Femur (tissue), 1 donor: ENCODE measurements at places on chromosomes 16 and 17.

GRCh38 chr16:8904018-8904430 is 21.9 kb downstream of the LITAFD start:
- DNase-seq, result no peak

DNA sequence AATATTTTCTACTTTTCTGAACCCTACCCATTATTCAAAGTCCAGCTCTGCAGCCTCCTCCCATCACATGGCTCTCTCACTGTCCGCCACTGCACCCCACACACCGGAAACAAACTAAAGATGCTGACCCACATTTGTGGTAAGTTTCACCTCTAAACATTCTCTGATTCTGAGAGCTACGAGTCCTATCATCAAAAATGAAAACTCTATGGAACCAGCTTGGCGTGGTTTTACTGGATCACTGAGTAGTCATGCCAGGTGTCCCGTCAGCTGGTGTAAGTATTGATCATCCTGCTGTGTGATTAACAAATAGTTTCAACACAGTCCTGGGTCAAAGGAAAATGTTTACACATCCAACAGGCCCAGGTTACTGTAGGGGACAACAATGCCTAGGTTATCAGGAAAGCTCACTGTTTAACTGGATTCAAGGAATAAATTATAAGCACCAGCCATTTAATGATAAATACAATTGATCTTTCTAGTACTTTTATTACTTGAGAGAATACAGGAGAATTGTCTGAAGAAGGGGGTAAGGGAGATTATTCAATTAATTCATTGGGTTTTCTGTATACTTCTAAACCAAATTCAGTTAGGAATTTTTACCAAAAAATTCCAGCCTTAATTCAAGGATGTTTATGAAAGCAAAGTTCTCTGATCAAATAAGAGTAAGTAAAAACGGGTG is 33.9 kb downstream of the CYTH1 start:
- no peak for DNase-seq

DNA sequence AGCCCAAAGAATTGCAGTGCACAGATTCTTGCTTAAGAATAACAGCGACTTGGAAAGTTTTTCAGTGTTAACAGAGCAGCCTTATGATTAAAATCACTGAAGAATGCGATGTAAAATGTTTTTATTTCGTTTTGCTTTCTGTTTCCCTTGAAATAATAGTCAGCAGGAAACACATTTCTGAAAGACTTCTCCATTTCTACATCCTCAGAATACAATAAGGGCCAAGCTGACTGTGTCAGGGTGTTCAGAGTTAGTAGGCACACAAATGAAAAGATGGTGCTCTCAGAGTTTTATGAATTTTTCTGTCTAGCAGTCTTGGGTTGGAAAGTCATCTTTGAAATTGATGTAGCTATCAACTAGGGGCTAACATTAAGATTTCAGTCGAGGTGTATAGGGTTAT is 582.9 kb upstream of the RBFOX1 start:
- no peak for DNase-seq

DNA sequence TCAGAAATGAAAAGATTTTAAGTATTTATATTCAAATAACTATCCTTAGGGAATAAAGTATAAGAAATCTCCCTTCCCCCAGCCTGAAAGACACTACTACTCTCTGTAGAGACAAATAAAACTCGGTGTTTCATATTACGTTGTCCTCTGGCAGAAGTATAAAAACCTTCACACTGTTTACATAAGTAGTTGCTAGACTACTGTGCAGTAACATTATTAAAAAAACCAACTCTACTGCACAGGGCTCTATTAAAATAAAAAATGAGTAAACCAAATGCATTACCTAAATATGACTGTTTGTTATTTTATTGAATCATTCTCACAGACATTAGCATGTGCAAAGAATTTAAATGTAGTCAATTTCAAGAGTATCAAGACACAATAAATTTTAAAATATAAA is 67.4 kb downstream of the MED13 start:
- no peak for DNase-seq

DNA sequence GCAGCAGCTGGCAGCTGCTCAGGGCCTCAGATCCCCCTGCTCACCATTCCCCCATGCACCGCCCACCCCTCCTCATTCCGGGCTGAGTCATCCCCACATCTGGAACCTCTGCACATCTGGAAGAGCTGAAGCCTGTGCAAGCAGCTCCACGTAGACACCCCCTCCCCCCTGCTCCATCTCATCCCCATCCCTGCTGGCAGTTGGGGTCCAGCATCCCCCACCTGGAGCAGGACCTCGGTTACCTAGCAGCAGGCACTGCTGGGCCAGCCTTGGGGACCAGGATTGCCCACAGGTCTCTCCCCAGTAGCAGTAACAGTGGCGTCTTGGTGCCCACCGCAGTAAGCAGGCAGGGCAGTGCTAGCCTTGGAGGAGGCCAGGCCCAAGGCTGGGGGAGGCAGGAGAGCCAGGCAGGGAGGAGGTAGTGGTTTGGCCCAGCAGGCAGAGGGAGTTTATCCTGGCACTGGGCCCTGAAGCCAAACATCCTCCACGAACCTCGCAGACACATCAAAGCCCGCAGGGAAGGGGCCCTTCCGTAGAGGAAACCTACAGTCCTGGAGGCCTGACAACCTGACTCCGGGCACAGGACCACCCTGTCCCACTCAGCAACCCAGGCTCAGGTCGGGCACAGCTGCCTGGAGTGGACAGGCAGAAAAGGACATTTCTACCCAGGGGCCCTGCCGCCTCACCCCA is 7.7 kb upstream of the TMEM92 start:
- DNase-seq, result peak; percentile 94

GRCh38 chr17:72665852-72666851 is 426.3 kb downstream of the SLC39A11 start:
- peak; percentile 59 for DNase-seq

GRCh38 chr17:62150471-62150870 is 85.4 kb upstream of the MED13 start:
- DNase-seq, result no peak

- peak; percentile 91 for DNase-seq
Measured at GRCh38 chr17:38349097-38349730, 2.4 kb upstream of the SOCS7 start.

DNA sequence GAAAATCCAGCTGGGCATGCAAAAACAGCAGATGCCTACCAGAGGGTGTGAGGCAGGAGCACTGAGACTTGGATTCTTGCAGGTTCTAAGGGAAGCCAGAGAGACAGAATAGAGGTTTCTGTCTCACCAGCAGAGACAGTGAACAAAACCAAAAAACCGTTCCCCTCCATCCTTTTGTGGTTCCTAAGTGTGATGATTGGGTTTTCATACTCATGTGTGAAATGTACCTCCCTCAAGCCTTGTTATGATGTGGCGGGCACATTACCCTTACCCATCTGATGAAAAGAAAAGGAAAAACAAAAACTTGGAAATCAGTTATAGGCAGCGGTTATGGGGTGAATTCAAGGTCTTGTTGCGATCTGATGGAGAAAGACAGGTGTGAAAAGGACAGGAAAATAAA is 172.6 kb upstream of the CDH13 start:
- DNase-seq, result no peak

- DNase-seq, result no peak
Measured at GRCh38 chr16:49884033-49885015, 28.4 kb upstream of the ZNF423 start.

- DNase-seq, result peak; percentile 61
Measured at GRCh38 chr17:7383742-7384488, 3.0 kb downstream of the TNK1 start.

GRCh38 chr16:61579195-61579594 is 457.0 kb downstream of the CDH8 start:
- DNase-seq, result no peak

DNA sequence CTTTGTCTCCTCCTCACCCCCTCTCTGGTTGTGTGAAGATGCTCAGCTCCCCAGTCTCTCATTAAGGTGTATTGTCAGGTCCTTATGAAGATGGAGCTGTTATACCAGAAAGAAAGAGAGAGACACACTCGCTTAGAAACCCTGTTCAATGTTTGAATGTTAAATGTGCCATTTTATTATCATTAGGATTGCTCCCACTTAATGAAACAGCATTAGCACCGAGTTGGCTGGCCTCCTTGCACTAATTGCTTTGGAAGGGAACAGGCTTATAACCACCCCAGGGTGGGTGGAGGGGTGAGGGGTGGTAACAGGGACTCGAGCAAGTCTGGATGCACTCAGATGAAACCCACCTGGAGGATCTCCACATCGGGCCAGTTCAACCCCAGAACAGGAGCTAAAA is 14.4 kb downstream of the PIPOX start:
- no peak for DNase-seq

DNA sequence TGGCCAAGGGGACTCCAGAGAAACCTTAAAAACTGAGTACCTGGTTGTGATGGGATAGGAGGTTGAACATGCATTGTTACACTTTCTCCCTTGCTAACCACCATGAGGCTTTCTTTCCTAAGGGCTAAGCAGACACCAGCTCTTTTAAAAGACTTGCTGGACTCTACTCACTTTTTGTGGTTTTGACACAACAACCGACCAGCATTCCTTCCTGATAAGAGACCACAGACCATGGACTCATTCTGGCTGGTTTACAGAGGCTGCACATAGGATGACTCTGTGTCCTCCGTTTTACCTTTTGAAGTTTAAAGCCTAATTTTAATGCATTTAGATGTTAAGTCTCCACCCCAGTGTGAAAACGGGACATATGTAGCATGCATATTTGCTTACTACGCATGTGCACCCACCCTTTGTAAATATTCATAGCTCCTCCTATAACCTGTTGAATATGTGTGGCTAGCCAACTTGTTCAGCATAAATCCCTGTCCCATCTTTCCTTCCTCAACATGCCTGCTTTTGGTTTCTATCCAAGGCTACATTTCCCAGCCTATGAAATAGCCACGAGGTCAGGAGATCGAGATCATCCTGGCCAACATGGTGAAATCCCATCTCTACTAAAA is 475.9 kb downstream of the GRIN2A start:
- no peak for DNase-seq

DNA sequence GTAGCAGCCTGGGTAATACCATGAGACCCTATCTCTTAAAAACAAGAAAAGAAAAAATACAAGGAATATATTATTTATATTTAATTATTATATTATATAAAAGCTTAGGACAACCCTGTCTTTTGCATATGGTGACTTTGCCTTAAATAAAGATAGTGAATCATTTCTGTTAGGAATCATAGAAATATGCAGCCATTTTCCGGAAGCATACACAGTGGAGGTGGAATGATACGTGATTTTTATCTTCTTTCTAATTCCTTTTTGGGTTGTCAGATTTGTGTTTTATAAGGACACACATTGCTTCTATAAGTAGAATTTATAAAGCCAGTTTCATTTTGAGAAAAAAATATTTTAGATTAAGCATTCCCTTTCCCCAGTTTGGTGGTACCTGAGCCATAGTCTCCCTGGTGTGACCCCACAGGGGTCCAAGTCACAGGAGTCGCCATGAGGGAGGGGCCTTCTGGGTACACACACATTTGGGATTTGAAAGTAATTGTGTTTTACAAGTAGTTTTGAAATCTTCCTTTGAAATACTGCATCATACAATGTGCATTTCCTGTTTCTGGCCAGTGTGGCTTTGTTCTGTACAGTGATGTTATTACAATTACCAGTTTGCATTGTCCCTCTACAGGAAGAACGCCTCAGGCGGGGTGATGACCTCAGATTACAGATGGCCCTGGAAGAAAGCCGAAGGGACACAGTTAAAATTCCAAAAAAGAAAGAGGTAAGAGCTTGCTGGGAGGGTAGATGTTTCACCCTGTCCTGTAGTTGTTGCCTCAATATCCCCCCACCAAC is 50.9 kb downstream of the B9D1 start:
- no peak for DNase-seq

DNA sequence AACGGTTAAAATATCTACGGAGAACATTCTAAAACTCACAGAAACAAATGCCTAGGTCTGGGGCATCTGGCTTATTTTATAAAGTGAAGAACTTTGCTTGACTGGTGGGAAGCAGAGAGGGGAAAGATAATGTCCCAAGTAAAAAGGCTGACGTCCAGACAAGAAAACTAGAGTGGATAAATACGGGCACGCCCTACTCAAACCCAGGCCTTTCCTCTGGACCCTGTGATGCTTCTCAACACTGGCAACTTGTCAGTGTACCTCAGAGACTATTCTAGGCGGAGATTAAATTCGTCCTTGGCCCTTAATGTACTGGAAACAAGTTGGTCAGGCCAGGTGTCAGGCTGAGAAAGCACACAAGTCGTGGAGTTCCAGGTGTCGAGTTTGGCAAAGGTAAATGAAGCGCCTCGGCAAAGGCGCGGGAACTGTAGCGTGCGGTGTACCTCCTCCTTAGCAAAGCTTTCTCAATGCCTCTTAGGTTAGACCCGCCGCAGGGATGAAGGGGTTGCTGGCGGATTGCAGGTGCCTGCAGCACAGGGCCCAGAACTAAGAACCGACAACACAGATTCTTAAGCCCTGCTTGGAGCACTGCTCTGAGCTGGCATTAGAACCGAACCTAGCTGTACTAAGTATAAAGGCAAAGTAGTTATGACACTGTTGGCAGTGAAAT is 668 bp upstream of the UNK start:
- DNase-seq, result no peak

GRCh38 chr16:50188619-50189136 is 35.6 kb downstream of the TENT4B start:
- no peak for DNase-seq

- DNase-seq, result peak; percentile 80
Measured at GRCh38 chr16:27367461-27368357, 34.3 kb upstream of the IL21R start.

DNA sequence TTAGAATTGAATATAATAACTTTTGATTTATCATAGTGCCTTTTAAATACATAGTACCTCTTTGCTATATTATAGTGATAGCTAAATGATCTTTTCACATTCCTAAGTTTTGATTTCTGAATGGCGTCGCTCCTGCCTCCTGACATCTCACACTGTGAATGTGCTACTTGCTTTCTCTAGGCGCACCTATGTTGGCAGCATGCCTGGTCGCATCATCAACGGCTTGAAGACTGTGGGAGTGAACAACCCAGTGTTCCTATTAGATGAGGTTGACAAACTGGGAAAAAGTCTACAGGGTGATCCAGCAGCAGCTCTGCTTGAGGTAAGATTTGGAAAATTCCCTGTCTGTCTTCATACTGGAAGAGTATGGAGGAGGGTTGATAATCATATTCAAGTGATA is 29.8 kb upstream of the ABCC11 start:
- DNase-seq, result no peak

DNA sequence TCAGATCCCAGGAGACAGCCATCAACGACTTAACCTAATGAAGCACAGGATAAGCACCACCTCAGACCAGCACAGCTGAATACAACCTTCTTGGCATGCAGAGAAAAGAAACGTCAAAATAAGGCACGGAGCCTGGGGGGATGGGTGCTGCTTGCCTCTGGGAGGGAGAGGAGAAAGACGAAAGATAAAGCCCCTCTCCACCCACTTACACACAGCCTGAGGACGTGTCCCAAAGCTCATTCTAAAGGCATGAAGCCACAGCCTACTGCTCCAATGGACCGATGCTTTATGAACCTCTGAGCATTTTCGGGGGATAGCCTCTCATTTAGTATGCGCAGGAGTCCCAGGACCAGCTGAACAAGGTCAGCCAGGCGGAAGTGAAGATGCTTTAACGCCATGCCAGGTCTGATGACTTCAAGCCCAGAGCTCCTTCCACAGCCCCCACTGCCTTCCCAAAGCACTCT is 31.1 kb downstream of the ST3GAL2 start:
- DNase-seq, result no peak

DNA sequence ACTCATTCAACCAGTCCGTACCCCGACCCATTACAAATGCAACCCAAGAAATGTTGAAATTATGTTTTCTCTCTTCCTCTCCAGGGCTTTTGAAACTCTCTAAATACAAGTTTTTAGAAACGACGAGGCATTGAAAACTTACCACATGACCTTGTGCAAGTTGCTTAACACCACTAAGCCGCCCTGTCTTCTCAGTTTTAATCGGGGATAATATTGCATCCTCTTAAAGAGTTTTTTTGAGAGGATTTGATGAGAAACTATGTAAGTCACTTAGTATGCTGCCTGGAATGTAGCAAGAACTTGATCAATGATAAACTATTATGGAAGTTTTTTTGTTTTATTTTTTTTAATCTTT is 149.0 kb upstream of the FAM20A start:
- no peak for DNase-seq
